ENCODE measurements at places on chromosomes 4 and X.

GRCh38 chr4:169243825-169244609 lies 26.7 kb downstream of the SH3RF1 start:
- peak; percentile 33 for DNase-seq

DNA sequence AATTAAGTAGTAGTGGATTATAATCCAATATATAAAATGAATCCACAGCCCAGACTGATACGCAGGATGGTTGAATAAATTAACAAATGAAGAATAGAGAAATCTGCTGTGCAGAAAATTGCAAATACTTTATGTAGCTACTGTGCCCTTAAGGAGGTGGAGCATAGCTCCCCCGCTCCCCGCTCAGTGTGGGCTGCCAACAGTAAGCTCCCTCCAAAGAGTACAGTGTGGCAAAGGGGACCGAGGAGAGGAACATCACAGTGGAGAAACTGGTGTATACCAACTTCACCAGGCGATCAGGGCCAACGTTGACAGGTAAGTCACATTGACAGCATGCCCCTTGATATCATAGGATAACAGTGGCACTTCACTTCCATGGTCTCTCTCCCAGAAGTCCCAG lies 57.9 kb upstream of the CLDN34 start:
- no peak for DNase-seq

- DNase-seq, result peak; percentile 11
Measured at GRCh38 chr4:101464596-101464995, 117.3 kb upstream of the PPP3CA start.

- no peak for DNase-seq
Measured at GRCh38 chrX:71671043-71671780, 3.9 kb downstream of the LOC101059915 start.

Measured in GM23338 (cell line).